ENCODE measurements at places on chromosomes 13 and 19. TPM values are rescaled to one million over a fixed set of nuclear protein-coding genes. Genes with fewer than 3 reads are reported as not detected.

Gene ZSCAN5A
- 5.7 TPM for total RNA-seq

Gene NR1H2
- total RNA-seq: 57.5 TPM

Gene FBL
- 120 TPM for total RNA-seq

Gene ZNF540
- total RNA-seq: 1.2 TPM

Gene PRKCG
- total RNA-seq: not detected

Gene RHPN2
- total RNA-seq: 0.78 TPM
